ENCODE measurements at places on chromosomes 11 and 22.

- DNase-seq: no peak
Observed at GRCh38 chr11:77302752-77303151, 1.3 kb upstream of the GDPD4 start.

DNA sequence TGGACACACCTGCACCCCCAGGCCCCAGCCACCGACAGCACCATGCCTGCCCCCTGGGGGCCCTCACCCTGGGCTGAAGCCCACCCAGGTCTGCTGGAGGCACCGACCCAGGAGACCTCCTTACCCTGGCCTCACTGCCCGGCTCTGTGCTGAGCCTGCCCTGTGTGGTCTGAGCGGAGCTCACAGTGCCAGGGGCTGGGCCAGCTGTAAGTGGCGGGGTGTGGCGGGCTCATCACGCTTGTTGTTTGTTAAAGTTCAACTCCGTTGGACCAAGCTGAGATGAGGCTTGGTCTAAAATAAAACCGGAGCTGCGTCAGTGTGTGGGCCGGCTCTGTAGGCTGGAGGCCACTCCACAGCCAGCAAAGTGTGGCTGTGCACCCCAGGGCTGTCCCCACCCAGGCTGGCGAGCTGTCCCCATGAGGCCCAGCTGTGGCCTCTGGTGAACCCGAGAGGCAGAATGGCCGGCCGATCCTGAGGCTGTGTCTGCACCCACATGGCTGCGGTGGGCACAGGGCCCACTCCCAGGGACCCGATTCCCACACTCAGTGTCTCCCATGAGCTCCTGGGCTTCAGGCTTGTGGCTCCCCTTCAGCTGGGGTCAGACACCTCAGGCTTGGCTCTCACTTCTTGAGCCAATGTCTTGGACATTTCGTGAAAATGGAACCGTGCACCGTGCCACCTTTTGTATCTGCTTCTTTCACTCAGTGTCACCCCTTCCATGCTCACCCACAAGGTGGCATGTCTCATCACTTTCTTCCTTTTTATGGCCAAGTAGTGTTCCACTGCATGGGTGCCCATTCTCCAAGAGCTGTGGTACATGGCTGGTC is 137.9 kb downstream of the CTTN start:
- DNase-seq: no peak

DNA sequence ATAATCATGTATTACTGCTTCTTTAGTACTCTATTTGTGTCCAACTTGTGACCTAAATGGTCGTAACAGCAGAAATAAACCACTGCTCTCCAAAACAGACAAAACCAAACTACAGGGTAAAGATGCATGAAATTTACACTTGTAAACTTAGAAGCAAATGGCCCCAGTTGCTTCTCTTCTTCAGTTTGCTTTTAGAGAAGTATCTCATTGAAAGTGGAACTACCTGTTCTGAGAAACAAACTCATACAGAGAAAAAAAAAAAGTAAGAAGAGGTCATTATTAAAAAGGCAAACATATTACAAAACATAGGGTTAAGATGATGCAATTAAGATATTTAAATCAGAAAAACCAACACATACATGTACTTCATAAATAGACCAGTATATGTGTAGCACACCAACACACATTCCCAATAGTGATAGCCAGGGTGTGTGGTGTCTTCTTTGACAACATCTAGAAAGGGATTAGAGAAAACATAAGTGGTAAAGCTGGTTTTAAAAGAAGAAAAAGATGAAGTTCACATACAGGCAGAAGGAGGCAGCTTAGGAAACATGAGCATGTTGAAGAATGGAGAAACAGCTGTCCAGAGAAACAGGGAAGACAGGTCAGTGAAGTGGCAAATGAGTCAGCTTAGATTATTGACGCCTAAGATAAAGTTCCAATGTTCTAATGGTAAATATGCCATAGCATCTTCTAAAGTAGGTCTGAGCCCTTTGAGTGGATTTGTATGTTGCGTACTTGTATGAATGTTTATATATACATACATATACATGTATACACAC is 844.7 kb upstream of the CCDC90B start:
- no peak for DNase-seq

- DNase-seq: no peak
Observed at GRCh38 chr11:79285756-79286155, 155.1 kb downstream of the TENM4 start.

DNA sequence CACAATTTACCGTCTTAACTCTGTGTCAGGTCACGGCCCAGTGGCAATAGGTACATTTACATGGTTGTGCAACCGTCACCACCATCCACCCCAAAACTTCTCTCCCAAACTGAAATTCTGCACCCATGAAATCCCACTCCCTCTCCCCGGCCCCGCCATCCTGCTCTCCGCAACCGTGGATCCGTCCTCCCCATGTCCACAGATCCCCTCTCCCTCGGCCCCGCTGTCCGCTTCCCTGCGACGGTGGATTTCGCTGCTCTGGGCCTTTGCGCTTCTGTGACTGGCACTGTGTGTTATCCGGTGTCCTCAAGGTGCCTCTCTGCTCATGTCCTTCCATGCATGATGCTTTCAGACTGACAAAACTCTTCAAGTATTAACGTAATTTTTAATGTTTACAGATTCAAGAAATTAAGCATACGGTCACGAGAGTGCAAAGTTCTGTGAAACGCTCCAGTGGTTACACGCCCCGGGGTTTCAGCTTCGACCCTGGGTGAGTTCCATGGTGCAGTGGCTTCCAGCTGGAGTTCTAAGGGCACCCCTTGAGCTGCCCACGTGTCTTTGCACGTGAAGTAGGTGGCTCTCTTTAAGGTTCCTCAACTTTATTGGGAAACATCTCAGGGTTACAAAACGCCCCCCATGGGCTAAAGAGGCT is 76.4 kb downstream of the KCNQ1 start:
- no peak for DNase-seq

GRCh38 chr22:37298748-37299495 is 16.6 kb downstream of the CYTH4 start:
- no peak for DNase-seq

DNA sequence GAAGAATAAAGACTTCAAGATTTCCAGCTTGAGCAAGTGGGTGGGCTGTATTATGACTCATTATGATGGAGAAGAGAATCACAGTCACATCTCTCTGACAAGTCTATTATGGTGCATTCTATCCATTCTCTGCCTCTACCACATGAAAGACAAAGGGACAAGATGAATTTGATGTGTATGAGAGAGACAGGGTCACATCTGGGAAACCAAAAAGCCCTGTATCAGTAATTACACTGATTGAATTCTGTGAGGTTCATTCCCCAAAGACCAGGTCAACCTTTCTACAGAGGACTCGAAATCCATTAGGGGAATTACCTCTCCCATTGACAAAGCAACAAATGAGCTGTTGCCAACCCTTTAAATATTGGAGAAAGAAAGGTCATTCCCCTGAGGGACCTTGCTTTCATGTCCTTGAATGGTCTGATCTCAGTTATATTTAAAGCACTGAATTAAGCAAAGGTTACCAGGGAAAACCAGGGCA is 109.6 kb downstream of the USP35 start:
- DNase-seq: no peak

DNA sequence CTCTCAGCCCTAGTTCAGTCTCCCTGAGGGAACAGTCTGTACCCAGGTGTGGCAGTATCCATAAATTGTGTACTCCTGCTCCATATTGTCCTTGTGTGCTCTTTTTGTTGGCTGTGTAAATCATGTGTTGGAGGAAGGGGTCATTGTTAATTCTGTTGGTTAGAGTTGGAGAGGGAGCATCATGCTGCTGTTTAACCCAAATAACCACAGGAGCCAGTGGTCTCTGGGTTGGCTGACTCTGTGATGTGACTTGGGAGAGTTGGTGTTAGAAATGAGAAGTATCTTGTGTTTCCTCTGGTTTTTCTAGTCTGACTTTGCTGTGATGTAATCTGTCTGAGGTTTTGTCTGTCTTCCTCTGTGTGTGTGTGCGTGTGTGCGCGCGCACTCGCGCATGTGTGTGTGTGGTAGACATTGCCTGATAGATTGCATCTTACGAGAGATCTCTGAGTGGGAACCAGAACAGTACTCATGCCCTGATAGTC is 30.5 kb downstream of the CTNND1 start:
- DNase-seq: no peak

DNA sequence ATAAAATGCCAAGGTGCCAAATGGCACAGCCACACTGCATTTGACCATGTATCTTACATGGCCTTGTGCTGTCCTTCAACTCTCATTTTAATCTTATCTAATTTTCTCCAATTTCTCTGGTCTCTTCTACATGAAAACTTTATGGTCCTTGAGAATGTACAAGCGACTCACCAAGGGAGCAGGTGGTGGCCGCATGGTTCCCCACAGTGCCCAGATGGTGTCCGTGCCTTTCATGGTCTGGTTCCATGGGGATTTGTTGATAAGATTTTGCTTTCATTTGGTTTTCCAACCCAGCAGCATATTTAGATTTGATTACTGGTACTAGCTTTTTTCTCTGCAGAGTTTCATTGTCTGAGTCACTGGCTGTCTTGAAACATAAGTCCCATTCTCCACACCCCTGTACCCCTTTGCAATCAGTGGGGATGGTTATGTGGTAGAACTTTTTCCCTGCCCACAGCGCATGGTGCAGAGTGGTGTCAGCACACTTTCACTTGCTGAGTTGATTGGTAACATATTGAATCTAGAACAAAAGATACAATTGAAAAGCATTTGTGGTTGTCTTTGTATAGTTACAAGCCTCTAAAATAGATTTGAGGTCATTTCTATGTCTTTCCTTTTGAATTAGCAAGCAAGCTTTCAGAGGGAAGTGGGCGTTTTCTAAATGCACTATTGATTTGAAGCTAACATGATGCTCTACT is 24.1 kb downstream of the ZNRF3 start:
- DNase-seq: no peak
